ENCODE measurements at places on chromosomes 1 and 21.

DNA sequence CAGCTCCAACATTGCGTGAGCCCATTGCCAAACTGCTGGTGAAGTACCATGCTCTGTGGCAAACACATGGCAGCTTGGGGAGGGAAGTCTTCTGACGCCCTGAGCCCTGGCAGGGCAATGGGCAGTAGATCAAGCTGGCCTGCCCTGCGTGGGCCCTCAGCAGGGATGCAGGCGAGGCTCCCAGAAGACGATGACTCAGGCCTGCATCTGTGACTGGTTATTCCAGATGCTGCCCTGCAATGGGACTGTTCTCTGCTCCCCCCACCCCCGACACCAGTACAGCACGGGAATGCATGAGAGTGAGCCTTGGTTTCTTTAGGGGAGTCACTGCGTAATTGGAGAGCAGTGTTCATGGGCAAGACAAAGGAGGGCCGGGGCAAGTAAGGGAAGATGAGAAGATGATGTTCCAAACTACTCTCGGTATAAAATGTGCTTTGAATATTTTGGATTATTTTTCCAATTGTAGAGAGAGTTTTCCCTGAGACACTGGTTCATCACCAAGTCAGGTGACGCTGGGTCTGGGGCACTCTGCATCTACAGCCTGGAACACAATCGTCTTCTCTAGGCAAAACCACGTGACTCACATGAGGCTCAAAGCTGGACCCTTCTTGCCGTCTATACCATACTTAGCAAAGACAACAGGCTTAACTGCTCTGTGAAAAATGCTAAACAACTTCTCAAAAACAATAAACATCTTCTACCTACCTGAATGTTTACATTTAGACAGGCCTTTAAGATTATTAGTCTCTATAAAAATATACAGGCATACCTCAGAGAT is 9.0 kb upstream of the C1orf198 start:
- no peak overlapping the region for H3K27ac ChIP-seq
- H3K4me3 ChIP-seq = no peak overlapping the region
- H3K27me3 ChIP-seq = peaks cover 42% of the 10 kb centered on the region
- no peaks in the 10 kb centered on the region for H3K36me3 ChIP-seq
- no peaks in the 10 kb centered on the region for H3K4me1 ChIP-seq

DNA sequence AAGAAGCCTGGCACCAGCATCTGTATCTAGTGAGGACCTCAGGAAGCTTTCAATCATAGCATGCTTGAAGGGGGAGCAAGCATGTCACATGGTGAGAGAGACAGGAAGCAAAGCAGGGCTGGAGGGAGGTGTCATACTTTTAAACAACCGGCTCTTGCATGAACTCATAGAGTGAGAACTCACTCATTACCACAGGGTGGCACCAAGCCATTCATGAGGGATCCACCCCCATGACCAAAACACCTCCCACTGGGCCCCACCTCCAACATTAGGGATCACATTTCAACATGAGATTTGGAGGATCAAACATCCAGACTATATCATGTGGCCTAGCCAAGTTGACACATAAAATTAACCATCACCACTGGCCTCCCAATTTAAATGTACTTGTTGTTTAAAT is 125.1 kb upstream of the KCND3 start:
- no peaks in the 10 kb centered on the region for H3K36me3 ChIP-seq
- no peak overlapping the region for H3K27ac ChIP-seq
- H3K4me3 ChIP-seq = no peak overlapping the region
- no peaks in the 10 kb centered on the region for H3K27me3 ChIP-seq
- peaks cover 5% of the 10 kb centered on the region for H3K4me1 ChIP-seq

DNA sequence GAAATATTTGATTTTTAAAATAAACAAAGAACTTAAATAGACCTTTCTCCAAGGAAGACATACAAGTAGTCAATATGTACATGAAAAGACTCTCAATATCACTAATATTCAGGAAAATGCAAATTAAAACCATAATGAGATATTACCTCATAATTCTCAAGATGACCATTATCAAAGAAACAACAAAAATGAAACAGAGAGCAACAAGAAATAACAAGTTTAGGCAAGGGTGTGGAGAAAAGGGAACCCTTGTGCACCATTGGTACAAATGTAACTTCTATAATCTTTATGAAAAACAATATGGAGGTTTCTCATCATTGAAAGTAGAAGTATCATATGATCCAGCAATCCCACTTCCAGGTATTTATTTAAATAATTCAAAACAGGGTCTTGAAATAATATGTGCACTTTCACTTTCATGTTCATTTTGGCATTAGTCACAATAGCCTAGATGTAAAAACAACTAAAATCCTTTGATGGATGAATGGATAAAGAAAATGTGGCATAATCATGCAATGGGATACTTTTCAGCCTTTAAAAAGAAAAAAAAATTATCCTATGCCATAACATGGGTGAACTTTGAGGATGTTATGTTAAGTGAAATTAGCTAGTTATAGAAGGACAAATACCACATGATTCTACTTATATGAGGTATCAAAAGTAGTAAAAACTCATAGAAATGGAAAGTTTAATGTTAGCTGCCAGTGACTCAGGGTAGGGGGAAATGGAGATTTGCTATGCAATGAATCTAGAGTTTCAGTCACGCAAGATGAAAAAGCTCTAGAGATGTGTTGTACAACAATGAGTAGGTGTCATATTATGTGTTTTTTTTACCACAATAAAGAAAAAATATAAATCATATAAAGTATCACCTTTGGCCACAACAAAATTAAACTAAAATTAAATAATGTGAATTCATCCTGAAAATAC is 114.5 kb upstream of the LYPLAL1 start:
- H3K4me1 ChIP-seq = no peaks in the 10 kb centered on the region
- no peak for DNase-seq
- no peaks in the 10 kb centered on the region for H3K36me3 ChIP-seq
- no peak overlapping the region for H3K27ac ChIP-seq
- H3K27me3 ChIP-seq = peaks cover 2% of the 10 kb centered on the region

DNA sequence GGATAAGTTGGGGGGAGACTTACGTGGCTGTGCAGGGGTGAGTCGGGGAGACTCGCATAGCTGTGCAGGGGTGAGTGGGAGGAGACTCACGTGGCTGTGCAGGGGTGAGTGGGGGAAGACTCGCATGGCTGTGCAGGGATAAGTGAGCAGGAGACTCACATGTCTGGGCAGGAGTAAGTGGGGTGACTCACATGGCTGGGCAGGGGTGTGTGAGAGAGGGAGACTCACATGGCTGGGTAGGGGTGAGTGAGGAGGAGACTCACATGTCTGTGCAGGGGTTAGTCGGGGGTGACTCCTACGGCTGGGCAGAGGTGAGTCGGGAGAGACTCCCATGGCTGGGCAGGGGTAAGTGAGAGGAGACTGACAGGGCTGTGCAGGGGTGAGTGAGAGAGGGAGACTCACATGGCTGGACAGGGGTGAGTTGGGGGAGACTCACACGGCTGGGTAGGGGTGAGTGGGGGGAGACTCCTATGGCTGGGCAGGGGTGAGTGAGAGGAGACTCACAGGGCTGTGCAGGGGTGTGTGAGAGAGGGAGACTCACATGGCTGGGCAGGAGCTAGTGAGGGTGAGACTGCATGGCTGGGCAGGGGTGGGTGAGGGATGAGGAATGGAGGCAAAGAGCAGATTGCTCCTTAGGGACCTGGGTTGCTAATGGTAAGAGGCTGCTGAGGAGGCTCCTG is 56.0 kb upstream of the ABCG1 start:
- peaks cover 7% of the 10 kb centered on the region for H3K4me1 ChIP-seq
- no peaks in the 10 kb centered on the region for H3K36me3 ChIP-seq

GRCh38 chr1:165408518-165408917 is 36.4 kb downstream of the RXRG start:
- peaks cover 4% of the 10 kb centered on the region for H3K4me1 ChIP-seq
- no peaks in the 10 kb centered on the region for H3K36me3 ChIP-seq
- H3K4me3 ChIP-seq = no peak overlapping the region
- DNase-seq = no peak
- peaks cover 42% of the 10 kb centered on the region for H3K27me3 ChIP-seq

GRCh38 chr1:195415584-195415983 is 1192.7 kb downstream of the KCNT2 start:
- no peak overlapping the region for H3K4me3 ChIP-seq
- no peaks in the 10 kb centered on the region for H3K36me3 ChIP-seq
- DNase-seq = no peak
- H3K27me3 ChIP-seq = no peaks in the 10 kb centered on the region
- H3K27ac ChIP-seq = no peak overlapping the region
- no peaks in the 10 kb centered on the region for H3K4me1 ChIP-seq

DNA sequence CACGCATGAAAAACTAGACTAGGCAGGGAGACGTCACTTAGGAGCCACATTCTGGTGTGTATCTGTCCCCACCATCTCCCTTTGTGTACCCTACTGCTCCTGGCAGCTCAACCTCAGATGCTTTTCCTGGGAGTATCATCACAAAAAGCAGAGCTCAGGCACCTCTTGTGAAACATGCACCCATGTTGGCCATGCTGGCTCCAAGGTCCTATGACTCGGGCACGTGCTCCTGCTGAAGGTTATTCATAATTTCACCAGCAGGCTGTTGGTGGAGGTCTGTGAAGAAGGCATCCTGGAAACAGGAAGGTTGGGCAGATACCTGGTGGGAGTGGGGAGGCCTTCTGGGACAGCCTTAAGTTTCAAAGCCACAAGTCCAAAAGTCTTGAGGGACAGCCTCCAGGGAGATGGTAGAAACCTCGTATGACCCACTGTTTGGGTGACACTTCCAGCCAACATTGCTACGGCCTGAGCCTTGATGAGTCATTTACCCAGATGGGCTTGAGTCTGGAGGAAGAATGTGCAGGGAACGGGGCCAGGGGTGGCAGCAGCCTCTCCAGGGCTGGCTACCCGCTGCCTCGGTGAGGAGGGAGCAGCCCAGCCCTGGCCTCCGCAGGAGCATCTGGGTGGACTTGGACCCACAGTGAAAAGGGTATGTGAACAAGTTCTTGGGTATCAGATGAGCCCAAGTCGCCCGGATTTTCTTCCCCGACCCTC is 75.8 kb downstream of the PGBD5 start:
- no peak overlapping the region for H3K4me3 ChIP-seq
- no peak for DNase-seq
- no peaks in the 10 kb centered on the region for H3K36me3 ChIP-seq
- H3K27ac ChIP-seq = no peak overlapping the region
- no peaks in the 10 kb centered on the region for H3K4me1 ChIP-seq

GRCh38 chr1:39531526-39531925 is 40.1 kb downstream of the BMP8A start:
- H3K27me3 ChIP-seq = no peaks in the 10 kb centered on the region
- peaks cover 13% of the 10 kb centered on the region for H3K36me3 ChIP-seq
- H3K27ac ChIP-seq = no peak overlapping the region
- no peak for DNase-seq
- H3K4me3 ChIP-seq = no peak overlapping the region

GRCh38 chr1:147821883-147822282 is 61.5 kb upstream of the GJA5 start:
- no peak overlapping the region for H3K4me3 ChIP-seq
- no peak for DNase-seq
- no peaks in the 10 kb centered on the region for H3K36me3 ChIP-seq
- no peak overlapping the region for H3K27ac ChIP-seq
- H3K27me3 ChIP-seq = peaks cover 12% of the 10 kb centered on the region

- no peak overlapping the region for H3K27ac ChIP-seq
- H3K27me3 ChIP-seq = peaks cover 2% of the 10 kb centered on the region
- DNase-seq = no peak
- H3K36me3 ChIP-seq = no peaks in the 10 kb centered on the region
- H3K4me3 ChIP-seq = no peak overlapping the region
Measured at GRCh38 chr1:55329091-55329490, 113.9 kb upstream of the USP24 start.

DNA sequence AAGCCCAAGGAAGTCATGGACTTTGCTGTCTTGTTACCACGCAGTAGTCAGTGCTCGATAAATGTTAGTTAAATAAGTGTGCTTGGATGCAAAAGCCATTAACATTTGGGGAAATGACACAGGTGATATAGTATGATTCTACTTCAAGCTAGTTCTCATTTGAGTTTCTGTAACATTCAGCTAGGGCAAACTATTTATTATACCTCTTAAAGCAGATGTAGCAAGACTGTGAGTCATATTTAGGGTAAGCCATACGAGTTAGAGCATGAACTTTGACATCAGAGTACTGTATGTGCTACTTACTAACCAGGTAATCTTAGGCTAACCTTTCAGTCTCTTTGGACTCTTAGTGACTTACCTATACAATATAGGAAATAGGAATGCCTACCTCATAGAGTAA is 21.0 kb downstream of the CLCA4 start:
- H3K4me3 ChIP-seq = no peak overlapping the region
- no peak overlapping the region for H3K27ac ChIP-seq
- H3K27me3 ChIP-seq = peaks cover 3% of the 10 kb centered on the region

- H3K27ac ChIP-seq = no peak overlapping the region
- H3K4me1 ChIP-seq = no peaks in the 10 kb centered on the region
- H3K27me3 ChIP-seq = peaks cover 6% of the 10 kb centered on the region
- no peak overlapping the region for H3K4me3 ChIP-seq
- no peaks in the 10 kb centered on the region for H3K36me3 ChIP-seq
Measured at GRCh38 chr1:22380024-22380785, 71.4 kb upstream of the ZBTB40 start.
